Activated CD4-positive, CD25-positive, alpha-beta regulatory T cell treated with anti-CD3 and anti-CD28 coated beads, Interleukin-2, amount 50 U/mL, for 16 hours (primary cell): ENCODE measurements at places on chromosomes 3 and 15.

DNA sequence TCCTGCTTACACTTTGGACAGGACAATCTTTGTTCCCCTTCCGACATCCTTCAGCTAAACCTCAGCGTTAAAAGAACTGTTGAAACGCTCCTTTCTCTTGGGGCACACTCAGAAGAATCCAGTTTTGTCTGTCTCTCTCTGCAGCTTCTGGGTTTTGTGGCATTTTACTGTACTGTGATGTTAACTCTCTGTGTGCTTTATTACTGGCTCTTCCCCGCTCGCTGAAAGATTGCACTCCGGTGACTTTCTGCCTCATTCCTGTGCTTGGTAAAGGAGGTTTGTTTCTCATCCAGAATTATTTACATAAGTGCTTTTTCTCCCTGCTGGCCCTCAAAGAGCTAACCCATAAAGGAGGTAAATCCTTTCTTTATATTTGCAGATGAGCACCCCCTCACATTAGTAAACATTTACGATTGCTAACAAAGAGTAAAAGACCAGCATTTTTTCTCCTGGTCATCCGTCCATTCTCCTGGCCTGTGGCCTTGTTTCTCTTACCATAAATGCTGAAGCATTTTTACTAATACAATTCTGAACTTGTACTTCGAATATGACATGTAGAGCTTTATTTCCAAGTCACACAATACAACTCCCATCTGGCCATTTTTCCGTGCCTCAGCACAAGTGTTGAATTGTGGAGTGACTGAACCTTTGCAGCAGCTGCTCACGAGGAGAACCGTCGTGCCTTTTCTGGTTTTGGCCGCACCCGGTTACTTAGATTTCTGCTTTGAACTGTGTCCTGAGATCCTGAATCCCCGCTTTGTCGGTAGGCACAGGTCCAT, 69.3 kb upstream of the RPL35A start:
- DNase-seq, result no peak

GRCh38 chr3:16334909-16335308, 69.9 kb downstream of the OXNAD1 start:
- no peak for DNase-seq

- DNase-seq, result peak; percentile 43
These were observed at the start of gene CIB2 for GRCh38 chr15:78131295-78132061. CIB2 (minus strand) TSS chr15:78131445; CDS start chr15:78131215, 230 bp downstream.

DNA sequence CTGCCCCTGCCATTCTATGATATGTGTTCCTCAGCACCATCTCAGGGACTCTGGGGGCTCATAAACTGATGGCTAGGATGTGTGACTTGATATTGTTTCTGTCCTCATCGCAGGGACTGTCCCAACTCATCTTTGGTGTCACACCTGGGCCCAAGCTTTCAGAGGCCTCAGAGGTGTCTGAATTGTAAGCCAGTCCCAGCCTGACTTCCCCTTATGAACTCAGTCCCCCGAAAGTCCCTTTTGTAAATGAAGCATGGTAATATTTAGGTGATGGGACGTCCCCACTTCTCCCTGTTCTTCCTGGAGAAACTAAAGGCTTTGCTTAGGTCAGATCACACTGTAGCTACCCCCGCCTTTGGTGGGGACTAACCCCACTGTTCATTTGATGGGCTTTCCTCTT, 142.4 kb upstream of the TLE3 start:
- no peak for DNase-seq

GRCh38 chr3:113948015-113948917, 453 bp downstream of the ZDHHC23 start:
- DNase-seq, result no peak

- no peak for DNase-seq
These were observed 781.2 kb upstream of the NR2F2 start for GRCh38 chr15:95549168-95549738.

- DNase-seq, result no peak
These were observed 44.9 kb upstream of the TSEN2 start for GRCh38 chr3:12439161-12439940.

DNA sequence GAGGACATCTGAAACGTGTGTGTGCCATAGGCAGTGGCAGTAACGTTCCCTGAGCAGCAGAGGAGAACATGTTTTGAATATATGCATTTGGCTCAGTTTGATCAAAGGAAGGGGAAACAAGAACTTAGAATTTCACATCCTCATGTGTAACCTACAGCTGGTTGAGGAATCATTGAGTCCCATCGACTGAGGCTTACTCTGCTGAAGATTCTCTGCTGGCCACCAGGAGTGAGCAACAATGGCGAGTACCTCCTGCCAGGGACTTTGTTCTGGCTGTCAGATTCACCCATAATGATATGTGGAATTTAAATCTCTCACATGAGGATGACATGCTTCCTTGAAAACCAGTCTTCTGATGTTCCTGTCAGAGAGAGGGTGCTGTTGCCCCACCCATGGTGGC, 21.3 kb downstream of the GORASP1 start:
- no peak for DNase-seq

GRCh38 chr3:188196232-188196990, 42.5 kb downstream of the LPP start:
- no peak for DNase-seq

- peak; percentile 84 for DNase-seq
These were observed at the start of gene NMD3 for GRCh38 chr3:161220850-161221753. NMD3 (plus strand) TSS chr3:161221311; CDS start chr3:161222014, 703 bp downstream.

- DNase-seq, result no peak
These were observed 586 bp downstream of the TM4SF1 start for GRCh38 chr3:149376718-149377407.

DNA sequence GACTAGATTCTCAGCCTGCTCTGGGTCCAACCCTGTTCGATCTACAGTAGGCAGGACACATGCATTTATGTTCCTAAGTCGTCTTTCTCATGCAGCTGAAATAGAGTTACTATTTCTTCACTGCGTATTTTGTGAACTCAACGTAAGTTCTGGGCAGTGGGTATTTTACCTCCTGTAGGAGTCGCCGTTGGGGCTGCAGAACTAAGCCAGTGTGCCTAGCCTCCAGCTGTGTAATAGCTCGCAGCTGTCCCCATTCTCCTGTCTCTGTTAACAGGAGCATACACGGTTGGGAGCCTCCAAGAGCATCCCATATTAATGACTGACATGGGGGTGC, 58.4 kb upstream of the HRH1 start:
- DNase-seq, result no peak

- no peak for DNase-seq
These were observed 21.0 kb downstream of the ZNF385D start for GRCh38 chr3:21729888-21730459.

- DNase-seq, result no peak
These were observed 104.6 kb downstream of the ZIC1 start for GRCh38 chr3:147513785-147514184.

DNA sequence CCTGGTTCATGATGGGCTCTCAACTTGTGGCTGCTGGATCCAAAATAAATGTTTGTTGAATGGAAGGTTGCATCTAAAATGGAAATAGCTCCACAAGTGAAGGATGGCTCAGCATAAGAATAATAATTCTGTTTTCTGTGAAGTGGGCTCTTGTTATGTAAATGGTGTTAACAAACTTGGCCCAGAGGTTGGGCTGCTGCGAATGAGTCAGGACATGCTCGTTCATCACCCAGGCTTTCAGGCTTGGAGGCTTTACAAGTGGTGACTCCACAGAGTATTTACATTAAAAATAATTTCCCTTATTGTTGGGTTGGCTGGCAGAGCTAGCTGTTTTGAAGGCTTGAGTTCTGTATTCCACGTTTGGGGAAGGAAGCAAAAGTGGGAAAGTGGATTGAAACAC, 60.5 kb downstream of the ITGB5 start:
- no peak for DNase-seq

- no peak for DNase-seq
These were observed 16.0 kb downstream of the WDR73 start for GRCh38 chr15:84638103-84638502.

DNA sequence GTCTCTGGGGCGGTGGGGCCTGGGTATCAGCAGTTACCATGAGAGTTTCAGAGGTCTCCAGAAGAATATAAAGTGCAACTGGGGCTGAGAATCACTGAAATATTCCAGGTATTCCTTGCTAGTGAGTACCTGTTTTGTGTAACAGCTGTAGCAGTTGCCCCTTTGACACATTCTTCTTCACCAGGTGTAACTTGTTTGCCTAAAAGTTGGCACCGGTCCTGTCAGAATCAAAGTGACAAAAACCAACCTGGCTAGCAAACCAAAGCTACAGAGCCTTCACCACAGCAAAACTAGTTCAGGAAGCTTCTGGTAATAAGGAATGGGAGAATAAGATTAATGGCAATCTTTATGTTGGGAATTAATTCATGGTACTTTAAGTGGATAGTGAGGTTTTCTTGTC, 296.0 kb downstream of the NAALADL2 start:
- DNase-seq, result no peak

DNA sequence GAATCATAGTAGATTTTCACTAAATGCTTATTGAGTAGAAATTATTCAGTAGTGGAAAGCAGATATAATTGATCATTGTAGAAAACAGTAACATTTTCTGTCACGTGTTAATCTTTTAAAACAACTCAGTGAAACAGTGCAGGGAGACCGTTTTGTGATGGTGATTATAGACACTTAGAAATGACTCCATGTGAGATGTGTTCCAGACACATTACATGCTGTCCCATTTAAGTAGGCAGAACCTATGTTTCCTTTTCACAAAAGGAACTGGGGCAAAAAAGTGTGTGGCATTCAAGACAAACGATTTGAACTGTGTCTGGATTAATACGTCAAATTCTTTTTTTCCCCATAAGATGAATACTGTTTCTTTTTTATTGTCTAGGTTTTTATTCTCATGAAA, 126.5 kb downstream of the TCF12 start:
- DNase-seq, result no peak

GRCh38 chr3:114119776-114120175, 59.1 kb downstream of the DRD3 start:
- no peak for DNase-seq

- no peak for DNase-seq
These were observed 93.6 kb upstream of the COL8A1 start for GRCh38 chr3:99544786-99545281.

DNA sequence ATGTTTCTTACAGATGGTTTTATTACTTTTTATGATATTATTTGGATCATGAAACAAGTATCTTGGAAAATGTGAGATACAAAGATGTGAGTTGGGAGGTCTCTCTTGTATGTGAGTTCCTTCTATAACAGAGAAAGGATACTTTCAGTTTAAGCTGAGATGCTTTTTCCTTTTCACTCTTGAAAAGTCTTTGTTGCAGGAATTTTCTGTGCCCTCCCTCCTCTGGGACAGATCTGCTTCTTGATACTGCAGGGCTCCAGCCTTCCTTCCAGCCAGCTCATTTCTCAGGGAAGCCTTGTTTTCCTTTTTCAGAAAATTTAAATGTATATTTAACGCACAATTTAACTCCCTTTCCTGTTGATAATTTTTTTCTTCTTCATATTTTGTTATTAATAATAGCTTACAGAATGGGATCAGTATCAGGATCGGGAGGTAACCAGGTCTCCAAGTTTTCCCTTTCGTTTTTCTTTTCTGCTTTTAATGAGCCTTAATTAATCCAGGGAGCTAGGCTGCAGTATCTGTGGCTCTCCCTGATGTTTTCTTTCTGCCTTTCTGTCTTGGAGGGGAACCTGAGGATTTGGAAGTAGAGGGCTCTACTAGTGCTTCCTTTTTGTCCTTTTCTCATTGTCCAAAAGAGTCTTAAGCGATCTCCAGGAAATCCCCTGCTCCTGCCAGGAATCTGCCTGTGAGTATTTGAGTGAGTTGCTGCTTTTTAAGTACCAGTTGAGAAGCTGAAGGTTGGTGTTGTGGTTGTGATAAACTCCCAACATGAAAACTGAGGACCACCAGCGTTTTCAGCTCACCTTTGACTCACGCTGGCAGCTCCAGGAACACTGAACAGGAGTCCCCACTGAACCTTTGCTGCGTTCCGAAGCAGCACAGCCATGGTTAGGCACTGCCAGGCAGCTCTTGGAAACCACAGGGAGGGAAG, 105.7 kb downstream of the IGF1R start:
- no peak for DNase-seq

DNA sequence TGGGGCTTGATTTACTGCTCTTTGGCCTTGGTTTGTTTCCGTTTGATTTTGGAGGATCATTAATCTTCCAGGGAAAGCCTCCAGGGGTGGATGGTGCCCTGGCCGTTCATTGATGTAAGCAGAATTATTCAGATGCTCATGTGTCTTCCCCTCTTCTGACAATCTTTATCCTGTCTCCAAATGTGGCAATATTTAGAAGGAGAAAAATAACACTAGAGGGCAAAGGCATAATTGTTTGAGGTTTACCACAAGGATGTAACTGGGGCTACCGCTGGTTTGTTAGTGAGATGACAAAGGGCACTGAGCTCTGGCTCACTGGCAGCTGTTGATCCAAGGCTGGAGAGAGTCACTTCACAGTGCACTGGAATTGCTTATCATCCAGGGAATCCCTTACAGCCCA, 18.2 kb upstream of the PLCL2 start:
- no peak for DNase-seq

DNA sequence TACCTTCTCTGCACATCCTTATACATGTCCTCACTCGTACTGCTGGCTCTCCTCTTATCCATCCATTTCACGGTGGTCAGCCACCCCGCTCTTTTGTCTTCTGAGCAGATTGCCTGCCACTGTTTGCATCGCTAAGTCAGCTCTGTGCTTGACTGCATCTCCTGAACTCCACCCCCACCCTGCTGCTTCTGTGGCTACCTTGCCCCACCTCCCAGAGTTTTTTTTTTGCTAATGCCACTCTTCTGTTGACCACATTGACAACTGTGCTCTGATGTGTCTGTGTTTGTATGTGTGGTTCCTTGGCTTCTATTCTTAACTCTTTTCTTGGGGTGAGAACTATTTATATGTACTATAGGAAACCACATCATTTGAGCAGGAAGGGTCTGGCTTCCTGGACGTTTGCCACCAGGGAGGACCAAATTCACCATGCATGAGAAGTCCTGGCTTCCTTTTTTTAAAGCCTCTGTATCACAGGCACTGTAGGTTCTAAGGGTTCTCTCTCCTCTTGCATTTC, 12.8 kb upstream of the MTMR10 start:
- no peak for DNase-seq
